ENCODE measurements at places on chromosomes 12 and 14. TPM values are rescaled to one million over a fixed set of nuclear protein-coding genes. Genes with fewer than 3 reads are reported as not detected.

AICDA gene
- not detected for total RNA-seq

GRCh38 chr12:109736552-109737108, 23.0 kb downstream of the FAM222A start:
- no peaks in the 10 kb centered on the region for H3K27me3 ChIP-seq
- no peak overlapping the region for H3K27ac ChIP-seq
- no peak overlapping the region for H3K4me3 ChIP-seq
- DNase-seq: peak; percentile 24
- H3K4me1 ChIP-seq: no peaks in the 10 kb centered on the region

TAS2R13 gene
- not detected for total RNA-seq

- no peak overlapping the region for H3K27ac ChIP-seq
- no peak overlapping the region for H3K4me3 ChIP-seq
- no peaks in the 10 kb centered on the region for H3K27me3 ChIP-seq
- no peak for DNase-seq
- no peaks in the 10 kb centered on the region for H3K36me3 ChIP-seq
- H3K4me1 ChIP-seq: no peaks in the 10 kb centered on the region
Measured at GRCh38 chr12:115542656-115543055, 734.8 kb downstream of the MED13L start.

GRCh38 chr14:21072031-21072473, 1.9 kb downstream of the ARHGEF40 start:
- H3K36me3 ChIP-seq: peaks cover 44% of the 10 kb centered on the region
- peak overlapping the region; percentile 84 for H3K27ac ChIP-seq
- peak overlapping the region; percentile 83 for H3K4me3 ChIP-seq
- H3K27me3 ChIP-seq: no peaks in the 10 kb centered on the region

PTGDR gene
- total RNA-seq: 0.39 TPM

GRCh38 chr14:60838601-60839000, 104.0 kb downstream of the MNAT1 start:
- H3K4me1 ChIP-seq: peaks cover 17% of the 10 kb centered on the region
- no peak overlapping the region for H3K4me3 ChIP-seq
- H3K27me3 ChIP-seq: no peaks in the 10 kb centered on the region
- H3K36me3 ChIP-seq: peaks cover 20% of the 10 kb centered on the region

DNA sequence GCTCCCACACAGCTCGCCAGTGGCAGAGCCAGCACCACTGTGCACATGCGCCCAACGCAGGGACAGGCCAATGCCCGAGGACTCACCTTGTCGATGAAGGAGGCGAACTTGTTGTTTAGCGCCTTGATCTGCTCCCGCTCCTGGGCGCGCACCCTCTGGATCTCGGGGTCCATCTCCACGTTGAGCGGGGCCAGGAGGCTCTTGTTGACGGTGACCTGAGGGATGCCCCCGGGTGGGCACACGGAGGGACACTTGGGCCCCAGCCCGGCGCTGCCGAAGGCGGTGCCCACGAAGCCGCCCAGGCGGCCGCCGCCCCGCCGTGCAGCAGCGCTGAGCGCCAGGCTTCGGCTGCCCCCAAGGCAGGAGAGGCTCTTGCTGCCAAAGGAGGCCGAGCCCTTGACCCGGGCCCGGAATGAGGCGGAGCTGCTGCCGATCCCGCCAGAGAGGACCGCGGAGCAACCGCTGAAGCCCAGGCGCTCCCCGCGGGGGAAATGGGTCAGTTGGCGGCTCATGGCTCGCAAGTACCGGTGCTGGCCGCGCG, at the start of gene KRT72:
Gene KRT72 (minus strand): TSS at position 523 of the 541 bp plus-strand sequence. CDS start 11 bp downstream, at position 512.
- H3K4me3 ChIP-seq: no peak within 1 kb of the TSS
- H3K4me1 ChIP-seq: no peaks in the 10 kb centered on the region
- DNase-seq: no peak
- no peaks in the 10 kb centered on the region for H3K36me3 ChIP-seq

ATF7IP gene
- 40.5 TPM for total RNA-seq

OAS3 gene
- total RNA-seq: 1.5 TPM

GRCh38 chr12:109578330-109578927, 4.8 kb downstream of the MVK start:
- no peak overlapping the region for H3K27ac ChIP-seq
- H3K4me1 ChIP-seq: peaks cover 10% of the 10 kb centered on the region
- no peak for DNase-seq
- H3K27me3 ChIP-seq: no peaks in the 10 kb centered on the region
